PC-3 (cell line): ENCODE measurements at places on chromosomes 6 and 20. TPM values are rescaled to one million over a fixed set of nuclear protein-coding genes. Genes with fewer than 3 reads are reported as not detected.

GRCh38 chr6:134309227-134309626 is 8.7 kb downstream of the SGK1 start:
- DNase-seq = no peak

The SPATS1 gene
- total RNA-seq = not detected in 2 replicates

GRCh38 chr6:121764493-121764892 is 329.0 kb downstream of the GJA1 start:
- no peak for DNase-seq

The DLL1 gene
- total RNA-seq = 0.84 and 1.2 TPM in 2 replicates

The RIN2 gene
- 64.3 and 69.8 TPM in 2 replicates for total RNA-seq

GRCh38 chr6:157323966-157324300 is 614 bp upstream of the TMEM242 start:
- DNase-seq = peak; percentile 73

The SCUBE3 gene
- 1.5 and 2.4 TPM in 2 replicates for total RNA-seq

The GMPR gene
- 5.0 and 5.8 TPM in 2 replicates for total RNA-seq

The IL20RA gene
- 3.5 and 6.0 TPM in 2 replicates for total RNA-seq

The C20orf204 gene
- total RNA-seq = 2.1 and 3.4 TPM in 2 replicates

GRCh38 chr6:161434921-161435747 is 161.3 kb upstream of the AGPAT4 start:
- peak; percentile 90 for DNase-seq

DNA sequence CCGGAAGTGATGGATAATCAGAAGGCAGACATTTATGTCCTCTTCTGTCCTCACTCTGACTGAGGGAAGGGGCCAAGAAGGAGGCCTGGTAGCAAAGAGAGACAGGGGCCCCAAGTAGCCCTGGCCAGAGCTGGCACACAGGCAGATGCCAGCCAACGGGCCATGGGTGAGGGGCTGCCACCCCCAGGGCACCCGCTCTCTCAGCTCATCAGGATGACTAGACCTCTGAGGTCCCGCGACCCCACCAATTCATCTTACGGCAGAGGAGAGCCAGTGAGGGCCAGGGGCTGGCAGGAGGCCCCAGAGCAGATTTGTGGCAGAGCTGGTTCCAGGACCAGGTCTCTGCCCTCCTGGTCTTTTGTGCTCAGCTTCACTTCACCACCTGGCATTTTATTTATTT is 43.1 kb upstream of the MDFI start:
- no peak for DNase-seq

GRCh38 chr20:12982098-12982497 is 26.7 kb upstream of the SPTLC3 start:
- peak; percentile 39 for DNase-seq

GRCh38 chr6:33430991-33431879 is 11.4 kb downstream of the SYNGAP1 start:
- no peak for DNase-seq

The AIF1 gene
- not detected in 2 replicates for total RNA-seq

DNA sequence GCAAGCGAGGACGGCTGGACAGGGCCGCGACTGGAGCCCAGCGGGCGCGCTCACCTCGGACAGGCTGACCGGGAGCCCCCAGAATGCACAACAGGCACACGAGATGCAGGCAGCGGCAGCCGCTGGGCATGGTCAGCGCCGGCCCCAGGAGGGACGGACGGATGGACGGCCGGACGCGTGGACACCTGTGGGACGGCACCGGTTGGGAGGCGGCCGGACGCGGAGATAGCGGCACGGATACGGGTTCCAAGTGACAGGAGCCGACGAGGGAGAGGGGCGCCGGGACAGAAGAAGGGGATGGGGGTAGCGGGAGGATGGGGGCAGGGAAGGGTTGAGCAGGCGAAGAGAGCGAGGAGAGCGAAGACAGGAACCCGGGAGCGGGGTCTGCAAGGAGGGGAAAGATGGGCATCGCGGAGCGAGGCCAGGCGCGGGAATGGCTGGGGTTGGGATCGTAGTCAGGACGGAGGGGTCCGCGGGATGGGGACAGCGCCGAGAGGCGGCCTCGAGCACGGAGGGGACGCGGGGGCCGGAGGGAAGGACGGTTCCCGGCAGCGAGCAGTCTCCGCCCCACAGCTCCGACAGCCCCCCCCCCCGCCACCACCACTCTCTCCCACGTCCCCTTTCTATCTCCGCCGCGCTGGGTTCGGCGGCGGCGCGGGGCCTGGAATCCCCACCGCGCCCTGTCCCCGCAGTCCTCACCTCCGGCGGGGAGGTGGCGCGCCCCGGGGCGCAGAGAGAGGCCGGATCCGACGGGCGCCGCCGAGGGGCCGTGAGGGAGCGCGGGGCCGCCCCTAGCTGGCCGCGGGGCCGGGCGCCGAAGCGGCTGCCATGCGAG is 435 bp downstream of the DLK2 start:
- DNase-seq = no peak

The RUNX2 gene
- total RNA-seq = 3.8 and 7.3 TPM in 2 replicates

GRCh38 chr6:10725716-10726115 is 2.8 kb downstream of the TMEM14C start:
- no peak for DNase-seq

DNA sequence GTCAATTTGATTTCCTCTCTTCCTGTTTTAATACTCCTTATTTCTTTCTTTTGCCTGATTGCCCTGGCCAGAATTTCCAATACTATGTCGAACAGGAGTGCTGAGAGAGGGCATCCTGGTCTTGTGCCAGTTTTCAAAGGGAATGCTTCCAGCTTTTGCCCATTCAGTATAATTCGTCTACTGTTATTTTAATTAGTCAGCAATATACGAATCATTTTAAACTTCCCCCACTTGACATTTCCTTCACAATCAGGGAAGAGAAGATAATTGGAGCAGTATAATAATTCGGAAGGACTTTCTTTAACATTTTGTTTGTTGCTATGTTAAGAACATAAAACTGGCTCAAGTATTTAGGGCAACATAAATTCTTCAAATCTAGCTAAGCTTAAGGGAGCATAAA is 860.3 kb upstream of the SLC35B3 start:
- no peak for DNase-seq

DNA sequence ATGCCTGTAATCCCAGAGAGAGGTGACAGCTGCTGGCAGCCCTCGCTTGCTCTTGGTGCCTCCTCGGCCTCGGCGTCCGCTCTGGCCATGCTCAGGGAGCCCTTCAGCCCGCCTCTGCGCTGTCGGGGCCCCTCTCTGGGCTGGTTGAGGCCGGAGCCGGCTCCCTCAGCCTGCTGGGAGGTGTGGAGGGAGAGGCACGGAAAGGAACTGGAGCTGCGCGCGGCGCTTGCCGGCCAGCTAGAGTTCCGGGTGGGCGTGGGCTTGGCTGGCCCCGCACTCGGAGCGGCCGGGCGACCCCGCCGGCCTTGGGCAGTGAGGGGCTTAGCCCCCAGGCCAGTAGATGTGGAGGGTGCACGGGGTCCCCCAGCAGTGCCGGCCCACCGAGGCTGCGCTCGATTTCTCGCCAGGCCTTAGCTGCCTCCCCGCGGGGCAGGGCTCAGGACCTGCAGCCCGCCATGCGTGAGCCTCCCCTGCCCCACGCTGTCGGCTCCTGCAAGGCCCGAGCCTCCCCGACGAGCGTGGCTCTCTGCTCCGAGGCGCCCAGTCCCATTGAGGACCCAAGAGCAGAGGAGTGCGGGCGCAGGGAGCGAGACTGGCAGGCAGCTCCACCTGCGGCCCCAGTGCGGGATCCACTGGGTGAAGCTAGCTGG is 34.6 kb downstream of the C6orf52 start:
- DNase-seq = no peak

The TRERF1 gene
- total RNA-seq = 13.7 and 13.9 TPM in 2 replicates

GRCh38 chr6:47438481-47439347 is 38.9 kb upstream of the CD2AP start:
- DNase-seq = no peak

The DDX43 gene
- not detected in 2 replicates for total RNA-seq

The NQO2 gene
- total RNA-seq = 21.5 and 26.8 TPM in 2 replicates

DNA sequence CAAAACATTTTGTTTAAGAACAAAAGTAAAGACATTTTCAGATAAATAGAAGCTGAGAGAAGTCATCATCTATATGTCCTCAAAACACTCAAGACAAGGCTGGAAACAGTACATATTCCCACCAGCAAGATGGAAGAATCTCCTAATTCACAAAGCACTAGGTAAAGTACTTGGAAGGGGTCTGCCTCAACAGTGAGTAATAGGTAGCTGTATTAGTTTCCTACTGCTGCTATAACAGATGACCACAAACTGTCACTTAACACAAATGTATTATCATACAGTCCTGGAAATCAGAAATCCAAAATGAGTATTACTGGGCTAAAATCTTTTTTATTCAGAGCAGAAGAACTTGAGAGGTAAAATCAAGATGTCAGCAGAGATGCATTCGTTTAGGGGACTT is 40.6 kb downstream of the ZKSCAN8 start:
- no peak for DNase-seq

DNA sequence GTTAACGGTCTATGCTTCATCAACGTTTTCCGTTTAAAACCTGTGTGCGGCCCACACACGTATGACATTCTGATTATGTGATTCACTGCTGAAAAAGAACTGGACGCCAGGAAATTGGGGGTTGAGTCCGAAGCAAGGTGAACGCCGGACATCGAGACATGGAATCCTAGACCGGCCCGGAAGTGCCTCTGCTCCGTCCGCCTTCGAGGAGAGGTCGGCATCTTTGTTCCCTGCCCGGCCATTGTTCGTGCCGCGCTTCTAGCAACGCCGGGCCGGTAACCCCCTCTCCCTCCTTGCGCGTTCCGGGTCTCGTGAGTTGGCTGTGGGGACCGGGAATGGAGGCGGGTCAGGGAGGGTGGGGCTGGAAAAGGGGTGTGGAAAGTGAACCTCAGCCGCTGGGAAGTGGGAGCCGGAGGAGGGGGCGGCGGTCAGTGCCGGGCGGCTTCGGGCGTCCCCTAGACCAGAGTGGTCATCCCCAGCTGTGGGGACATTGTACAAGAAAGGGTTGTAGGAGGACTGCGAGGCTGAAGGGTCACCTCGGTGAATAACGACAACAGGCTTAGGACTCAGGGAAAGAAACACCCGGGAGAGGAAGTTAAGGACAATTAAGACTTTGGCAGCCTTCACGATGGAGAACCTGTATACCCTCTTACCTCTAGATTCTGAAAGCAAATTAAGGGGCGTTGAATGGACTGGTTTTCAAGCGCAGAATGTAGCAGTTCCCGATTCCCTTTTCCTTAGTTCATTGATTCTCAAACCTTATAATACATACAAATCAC is at the start of gene ZSCAN9:
Gene ZSCAN9, plus strand, starts transcription at position 220 of the 779 bp plus-strand sequence. CDS start 1,810 bp downstream, outside the sequence.
- DNase-seq = peak; percentile 93

- DNase-seq = peak; percentile 33
These were observed 41.3 kb downstream of the PCNA start for GRCh38 chr20:5078399-5078958.

- DNase-seq = no peak
These were observed 230.7 kb upstream of the MARCKS start for GRCh38 chr6:113626475-113626874.

DNA sequence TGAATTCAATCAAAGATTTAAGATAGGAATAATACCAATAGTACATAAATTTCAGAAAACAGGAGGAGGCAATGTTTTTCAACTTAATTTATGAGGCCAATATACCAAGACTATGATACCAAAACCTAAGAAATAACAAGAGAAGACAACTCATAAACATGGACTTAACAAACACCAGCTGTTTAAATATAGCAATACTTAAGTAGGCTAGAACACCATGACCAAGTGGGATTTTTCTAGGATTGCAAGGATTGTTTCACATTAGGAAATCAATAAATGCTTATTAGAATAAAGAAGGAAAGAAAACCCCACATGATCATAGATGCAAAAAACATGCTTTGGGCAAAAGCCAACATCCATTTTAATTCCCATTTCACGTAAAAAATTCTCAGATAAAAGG is 355.1 kb downstream of the EPM2A start:
- no peak for DNase-seq

GRCh38 chr20:10876558-10876957 is 202.8 kb upstream of the JAG1 start:
- no peak for DNase-seq

DNA sequence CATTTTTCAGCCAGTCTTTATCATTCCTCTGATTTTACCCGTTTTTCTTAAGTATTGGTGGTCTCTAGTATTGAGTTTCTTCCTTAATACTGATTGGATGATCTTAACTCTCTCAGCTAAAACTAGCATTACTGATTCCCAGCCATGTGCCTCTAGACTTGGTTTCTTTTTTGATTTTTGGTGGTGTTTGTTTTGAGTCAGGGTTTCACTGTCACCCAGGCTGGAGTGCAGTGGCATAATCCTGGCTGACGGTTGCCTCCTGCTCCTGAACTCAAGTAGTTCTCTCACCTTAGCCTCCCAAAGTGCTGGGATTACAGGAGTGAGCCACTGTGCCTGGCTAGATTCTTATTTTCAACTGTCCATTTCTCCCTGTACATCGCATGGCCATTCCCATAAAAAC is 24.9 kb downstream of the DPPA5 start:
- no peak for DNase-seq

DNA sequence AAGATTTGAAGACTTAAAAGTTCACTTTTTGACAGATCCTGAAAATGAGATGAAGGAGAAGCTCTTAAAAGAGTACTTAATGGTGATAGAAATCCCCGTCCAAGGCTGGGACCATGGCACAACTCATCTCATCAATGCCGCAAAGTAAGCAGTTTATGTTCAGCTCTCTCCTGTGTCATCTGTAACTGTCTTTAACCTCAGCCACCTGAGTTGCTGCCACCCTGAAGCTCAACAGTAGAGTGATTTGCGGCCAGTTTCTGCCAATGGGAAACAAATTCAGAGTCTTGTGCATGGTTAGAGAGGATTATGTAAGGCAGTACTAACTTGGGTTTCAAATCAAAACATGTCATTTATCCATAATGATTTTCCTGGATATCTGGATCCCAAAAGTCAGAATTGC is 10.1 kb downstream of the TNFAIP3 start:
- DNase-seq = no peak

The MUCL3 gene
- 0.04 TPM in 1 of 2 replicates, not detected in the other for total RNA-seq

GRCh38 chr20:2697768-2698167 is 5.2 kb downstream of the EBF4 start:
- DNase-seq = no peak

The SLC22A7 gene
- not detected in 2 replicates for total RNA-seq

The SLC25A27 gene
- 3.8 and 13.6 TPM in 2 replicates for total RNA-seq
